ENCODE measurements at places on chromosomes 3 and 15.

DNA sequence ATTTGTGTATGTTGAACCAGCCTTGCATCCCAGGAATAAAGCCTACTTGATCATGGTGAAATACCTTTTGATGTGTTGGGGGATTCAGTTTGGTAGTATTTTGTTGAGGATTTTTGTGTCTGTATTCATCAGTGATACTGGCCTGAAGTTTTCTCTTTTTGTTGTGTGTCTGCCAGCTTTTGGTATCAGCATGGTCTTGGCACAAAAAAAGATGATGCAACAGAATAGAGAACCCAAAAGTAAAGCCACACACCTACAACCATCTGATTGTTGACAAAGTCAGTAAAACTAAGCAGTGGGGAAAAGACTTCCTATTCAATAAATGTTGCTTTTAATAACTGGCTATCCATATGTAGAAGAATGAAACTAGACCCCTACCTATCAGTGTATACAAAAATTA, 77.6 kb downstream of the TCF12 start:
- DNase-seq, result no peak

- no peak for DNase-seq
These were observed 1.9 kb upstream of the CHST14 start for GRCh38 chr15:40468898-40469331.

DNA sequence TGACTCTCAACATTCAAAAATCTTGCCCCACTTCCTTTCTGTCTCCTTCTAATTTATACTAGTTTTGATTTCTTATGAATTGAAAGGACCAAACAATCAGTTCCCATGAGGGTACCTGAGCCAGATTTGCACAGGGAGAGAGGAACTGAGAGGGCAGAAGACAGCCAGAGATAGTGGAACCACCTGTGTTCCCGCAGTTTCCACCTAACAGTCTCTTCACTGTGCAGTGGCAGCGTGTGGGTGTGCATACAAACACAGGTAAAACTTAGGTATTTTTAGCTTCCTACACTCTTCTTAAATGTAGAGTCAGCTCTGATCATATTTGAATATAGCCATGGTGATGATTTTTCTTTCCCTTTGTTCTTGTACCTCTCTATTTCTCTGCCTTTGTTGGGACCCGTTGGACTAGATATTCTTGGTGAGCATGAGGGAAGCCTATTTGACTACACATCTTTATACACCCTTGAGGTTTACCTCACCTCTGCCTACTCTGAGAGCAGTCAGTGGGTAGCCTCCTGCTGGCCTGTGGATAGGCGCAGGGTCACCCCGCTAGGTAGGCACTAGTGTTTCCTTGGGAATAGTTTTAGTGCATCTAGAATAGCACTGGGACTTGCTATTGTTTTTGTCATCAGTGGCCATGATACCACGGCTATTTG, 58.8 kb downstream of the MAP3K13 start:
- DNase-seq, result no peak

DNA sequence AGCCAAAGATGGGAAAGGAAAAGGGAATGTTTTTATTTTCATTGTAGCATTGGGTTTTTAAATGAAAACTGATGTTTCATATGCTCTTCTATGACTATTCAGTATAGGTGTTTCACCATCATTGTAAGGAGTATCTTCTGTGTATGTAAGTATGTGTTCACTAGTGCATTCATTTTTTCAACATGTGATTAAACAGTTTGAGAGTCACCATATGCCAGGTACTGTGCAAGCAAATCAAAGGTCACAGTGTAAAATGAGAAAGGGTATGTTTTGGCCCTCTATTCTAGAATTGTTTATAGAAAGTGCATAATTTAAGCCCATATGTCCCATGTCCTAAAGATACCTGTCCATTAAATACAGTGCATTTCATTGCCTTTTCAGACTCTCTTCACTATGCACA, 207.2 kb downstream of the ZBTB20 start:
- DNase-seq, result no peak

GRCh38 chr3:148582126-148582525, 115.6 kb upstream of the AGTR1 start:
- no peak for DNase-seq

DNA sequence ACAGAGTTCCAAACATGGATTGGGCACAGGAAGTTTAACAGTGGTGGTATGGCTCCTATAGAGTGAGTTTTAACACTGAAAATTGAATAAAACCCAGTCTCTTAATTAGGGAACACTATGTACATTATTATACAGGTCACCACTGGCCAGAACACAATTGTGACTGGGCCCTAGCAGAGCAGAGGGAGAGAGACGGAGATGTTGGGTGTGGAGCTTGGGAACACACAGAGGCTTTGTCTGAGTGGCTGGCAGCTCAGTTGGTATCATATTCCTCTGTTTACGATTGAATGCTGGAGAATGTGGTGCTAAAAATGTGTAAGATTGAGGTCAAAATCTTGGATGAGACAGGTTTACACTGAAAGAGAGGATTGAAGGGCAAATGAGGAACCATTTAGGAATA, 6.8 kb upstream of the MOBP start:
- DNase-seq, result no peak

GRCh38 chr3:46284981-46285683, 42.9 kb downstream of the CCR3 start:
- no peak for DNase-seq

DNA sequence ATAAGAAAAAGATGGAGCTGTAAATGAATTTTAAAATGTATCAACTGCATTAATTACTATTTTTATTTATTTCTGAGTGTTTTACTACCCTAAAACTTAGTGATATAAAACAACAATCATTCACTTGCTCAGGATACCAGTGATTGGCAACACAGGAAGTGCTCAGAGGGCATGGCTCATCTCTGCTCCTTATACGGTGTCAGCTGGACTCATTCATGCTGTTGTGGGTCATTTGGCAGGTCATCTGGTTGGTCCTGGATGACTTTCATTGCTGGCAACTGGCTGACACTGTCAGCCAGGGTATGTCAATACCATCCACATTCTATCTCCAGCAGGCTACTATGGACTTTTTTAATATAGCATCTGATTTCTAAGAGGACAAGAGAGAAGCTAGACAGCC, 689.6 kb upstream of the NECTIN3 start:
- no peak for DNase-seq

DNA sequence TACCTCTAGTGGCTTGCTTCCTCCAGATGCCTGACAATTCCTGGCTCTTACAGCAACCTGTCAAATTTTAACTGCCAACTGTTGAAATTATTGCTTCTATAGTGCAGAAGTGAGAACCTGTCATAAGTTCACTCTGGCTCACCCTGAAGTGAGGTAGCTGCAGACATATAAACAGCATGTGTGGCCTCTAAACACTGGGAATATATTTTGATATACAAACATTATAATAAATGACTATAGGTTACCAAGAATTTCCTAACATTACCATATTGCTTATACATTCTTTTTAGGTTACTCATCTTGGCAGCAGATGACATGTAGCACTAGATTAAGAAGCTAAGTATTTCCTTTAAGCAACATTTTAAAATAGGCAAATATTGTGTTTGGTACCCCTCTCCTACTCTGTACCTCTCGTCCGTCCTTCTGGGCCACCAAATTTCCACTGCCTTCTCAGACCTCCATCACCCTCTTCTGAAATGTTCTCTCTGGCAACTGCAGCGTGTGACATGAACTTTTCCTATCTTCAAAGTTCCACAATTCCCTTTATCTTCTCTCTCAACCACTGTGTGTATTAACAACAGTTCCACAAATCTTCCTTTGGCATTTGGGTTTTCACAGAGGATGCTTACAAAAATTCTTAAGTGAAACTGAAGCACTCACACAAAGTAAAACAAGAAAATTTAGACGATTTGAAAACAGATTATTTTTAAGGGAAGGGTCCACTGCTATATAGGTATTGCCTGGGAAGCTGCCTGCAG, 15.3 kb upstream of the XXYLT1 start:
- DNase-seq, result no peak

GRCh38 chr3:24714436-24714835, 219.8 kb upstream of the THRB start:
- DNase-seq, result no peak

GRCh38 chr15:92623435-92623834, 32.1 kb downstream of the FAM174B start:
- DNase-seq, result no peak

All from endodermal cell (in vitro differentiated cells).